ENCODE measurements at places on chromosomes 1 and 21.

DNA sequence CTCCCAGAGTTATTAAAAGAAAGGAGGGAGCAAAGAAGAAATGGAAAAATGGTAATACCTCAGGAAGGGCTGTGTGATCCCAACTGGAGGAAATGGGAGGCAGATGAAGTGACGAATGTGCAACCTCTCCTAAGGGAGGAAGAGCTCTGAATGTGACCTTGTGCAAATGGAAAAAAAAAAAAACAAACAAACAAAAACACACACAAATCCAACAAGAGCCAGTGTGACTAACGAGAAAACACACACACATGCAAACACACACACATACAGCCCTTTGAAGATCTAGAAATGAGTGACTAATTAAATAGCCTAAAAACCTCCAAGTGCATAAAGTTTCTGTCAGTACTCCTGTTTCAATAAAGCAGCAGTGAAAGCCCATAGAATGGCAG is 49.0 kb downstream of the CCN1 start:
- no peak for DNase-seq

GRCh38 chr1:185207170-185207569 is 50.2 kb downstream of the SWT1 start:
- no peak for DNase-seq

- no peak for DNase-seq
Measured at GRCh38 chr1:152873495-152873894, 4.6 kb upstream of the SMCP start.

- DNase-seq = no peak
Measured at GRCh38 chr21:30209601-30210000, 6.3 kb downstream of the CLDN8 start.

DNA sequence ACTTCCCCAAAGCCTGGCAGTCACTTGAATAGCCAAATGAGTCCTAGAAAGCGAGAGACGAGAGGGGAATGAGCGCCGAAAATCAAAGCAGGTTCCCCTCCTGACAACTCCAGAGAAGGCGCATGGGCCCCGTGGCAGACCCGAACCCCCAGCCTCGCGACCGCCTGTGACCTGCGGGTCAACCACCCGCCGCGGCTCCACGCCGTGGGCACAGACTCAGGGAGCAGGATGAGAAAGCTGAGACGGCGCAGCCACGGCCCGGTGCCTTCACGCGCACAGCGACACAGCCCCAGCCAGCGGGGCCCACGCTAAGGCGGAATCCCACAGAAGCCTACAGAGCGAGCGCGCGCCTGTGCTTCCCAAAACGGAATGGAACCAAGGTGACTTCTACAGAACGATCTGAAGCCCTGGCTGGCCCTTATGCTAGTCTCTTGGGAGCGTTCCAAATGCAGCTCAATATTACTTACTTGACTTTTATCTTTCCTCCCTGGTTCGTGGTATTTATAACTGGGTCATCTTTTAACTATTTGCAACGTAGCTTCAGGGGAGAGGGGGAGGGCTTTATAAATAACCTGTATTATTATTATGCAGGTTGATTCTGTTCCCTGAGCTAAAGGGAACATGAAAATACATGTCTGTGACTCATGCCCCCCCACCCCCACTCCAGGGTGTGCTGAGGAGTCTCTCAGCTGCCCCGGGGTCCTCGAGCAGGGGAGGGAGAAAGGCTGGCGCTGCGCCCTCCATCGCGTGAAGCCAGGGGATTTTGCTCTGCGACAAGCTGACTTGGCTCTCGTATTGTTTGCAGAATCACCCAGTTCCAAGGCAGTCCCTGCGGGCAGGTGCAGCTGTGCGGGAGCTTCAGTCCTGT is 1.7 kb downstream of the TSPEAR start:
- DNase-seq = no peak

GRCh38 chr1:115246526-115246925 is 91.5 kb downstream of the NGF start:
- DNase-seq = no peak

DNA sequence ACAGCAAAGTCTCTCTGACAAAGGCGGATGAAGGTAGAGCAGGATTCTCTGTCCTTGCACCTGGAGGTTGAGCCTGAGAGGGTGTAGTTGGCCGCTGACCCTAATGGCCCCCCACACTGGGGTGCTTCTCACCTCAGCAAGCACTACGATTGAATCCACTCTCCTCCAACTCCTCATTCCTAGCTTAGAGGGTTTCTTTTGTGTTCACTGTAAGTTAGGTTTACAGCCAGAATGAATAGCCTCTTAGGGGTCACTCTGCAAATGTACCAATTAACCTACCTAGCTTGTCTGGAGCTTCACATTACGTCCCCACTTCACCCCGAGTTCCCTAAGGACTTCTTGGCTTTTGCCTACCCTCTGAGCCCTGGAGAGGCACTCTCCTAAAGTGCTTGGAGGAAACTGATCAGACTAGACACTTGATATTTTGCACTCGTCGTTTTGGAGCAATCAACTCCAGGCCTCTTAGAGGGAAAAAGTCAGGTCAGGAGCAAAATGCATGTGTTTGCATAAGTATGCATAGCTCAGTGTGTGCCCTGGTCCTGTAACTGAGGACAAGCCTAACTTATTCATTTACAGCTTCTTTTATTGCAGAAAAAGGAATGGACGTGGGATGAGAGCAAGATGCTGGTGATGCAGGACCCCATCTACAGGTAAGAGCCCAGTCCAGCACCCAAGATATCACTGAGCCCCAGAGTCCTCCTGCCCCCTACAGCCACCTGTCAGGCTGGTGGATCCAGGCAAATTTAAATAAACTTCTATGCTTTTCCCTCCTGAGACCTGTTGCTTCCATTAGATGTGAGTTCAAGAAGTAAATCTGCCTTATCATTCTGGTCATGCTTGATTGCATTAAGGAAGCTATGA is 76.4 kb downstream of the SPATA46 start:
- DNase-seq = no peak

GRCh38 chr1:60031146-60031545 is 42.4 kb downstream of the C1orf87 start:
- no peak for DNase-seq

DNA sequence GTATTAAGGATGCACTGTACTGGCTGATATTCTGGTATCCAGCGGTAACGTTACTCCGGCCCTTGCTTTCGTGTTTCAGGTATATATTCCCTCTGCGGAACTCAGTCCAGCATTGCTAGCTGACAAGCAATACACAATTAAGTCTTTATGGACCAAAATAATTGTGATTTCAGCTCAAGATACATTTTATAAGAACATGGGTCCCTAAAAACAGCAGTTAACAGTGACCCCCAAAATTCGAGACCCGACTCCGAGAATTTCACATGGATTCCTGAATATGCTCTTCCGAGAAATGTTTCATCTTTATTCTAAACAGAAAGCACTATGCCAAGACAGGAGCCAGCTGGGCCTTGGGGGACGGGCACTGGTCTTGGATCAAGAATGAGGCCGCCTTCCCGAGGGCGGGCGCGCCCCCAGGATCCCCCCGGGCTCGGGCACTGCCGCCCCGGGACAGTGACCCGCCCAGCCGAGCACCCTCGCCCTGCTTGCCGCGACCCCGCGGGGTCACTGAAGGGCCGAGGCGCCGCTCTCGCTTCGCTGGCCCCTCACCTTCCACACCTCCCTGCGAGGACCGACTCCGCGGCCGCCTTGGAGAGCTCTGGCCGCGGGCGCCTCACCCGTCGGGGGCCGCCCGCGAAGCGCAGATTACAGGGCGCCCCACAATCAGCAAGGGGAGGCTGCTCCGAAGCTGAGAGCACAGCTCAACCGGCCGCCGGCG is 610 bp downstream of the SCYL3 start:
- no peak for DNase-seq

DNA sequence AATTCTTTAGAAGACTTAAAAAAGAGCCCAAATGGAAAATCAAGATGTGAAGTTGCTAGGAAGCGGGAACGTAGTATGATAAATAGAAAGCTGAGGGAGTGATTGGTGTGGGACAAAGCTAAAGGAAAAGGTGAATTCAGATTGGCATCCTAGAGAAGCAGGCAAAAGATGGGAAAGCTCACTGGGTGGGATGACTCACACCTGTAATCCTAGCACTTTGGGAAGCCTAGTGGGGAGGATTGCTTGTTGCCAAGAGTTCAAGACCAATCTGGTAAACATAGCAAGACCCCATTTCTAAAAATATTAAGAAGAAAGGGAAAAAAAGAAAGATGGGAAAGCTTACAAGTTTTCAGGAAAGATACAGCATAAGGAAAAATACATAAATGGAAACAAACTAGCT is 1.8 kb downstream of the MRPS21 start:
- DNase-seq = no peak

GRCh38 chr1:26784023-26784871 is 3.5 kb upstream of the PIGV start:
- no peak for DNase-seq

- DNase-seq = no peak
Measured at GRCh38 chr1:20052386-20052785, 17.6 kb upstream of the PLA2G5 start.

GRCh38 chr1:222817529-222817928 is 2.7 kb downstream of the DISP1 start:
- DNase-seq = no peak

DNA sequence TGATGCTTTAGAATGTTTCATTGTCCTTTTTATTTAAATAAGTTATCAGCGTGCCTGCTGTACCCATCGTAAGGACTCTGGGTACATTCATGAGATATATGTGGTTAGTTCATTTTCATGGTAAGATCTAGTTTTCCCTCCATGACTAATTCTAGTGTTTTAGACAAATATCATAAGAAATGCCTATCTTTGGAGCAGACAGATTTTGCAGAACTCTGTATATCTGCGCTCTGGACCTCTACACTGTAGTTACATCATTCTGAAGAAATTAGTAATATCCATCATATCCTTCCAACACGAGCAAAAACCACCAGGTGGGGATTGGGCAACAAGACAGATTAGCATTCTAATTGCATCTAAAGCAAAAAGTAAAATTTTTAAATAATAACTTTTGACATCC is 499.2 kb downstream of the SETD4 start:
- no peak for DNase-seq

GRCh38 chr1:21490774-21491487 is 18.3 kb upstream of the ALPL start:
- DNase-seq = no peak

DNA sequence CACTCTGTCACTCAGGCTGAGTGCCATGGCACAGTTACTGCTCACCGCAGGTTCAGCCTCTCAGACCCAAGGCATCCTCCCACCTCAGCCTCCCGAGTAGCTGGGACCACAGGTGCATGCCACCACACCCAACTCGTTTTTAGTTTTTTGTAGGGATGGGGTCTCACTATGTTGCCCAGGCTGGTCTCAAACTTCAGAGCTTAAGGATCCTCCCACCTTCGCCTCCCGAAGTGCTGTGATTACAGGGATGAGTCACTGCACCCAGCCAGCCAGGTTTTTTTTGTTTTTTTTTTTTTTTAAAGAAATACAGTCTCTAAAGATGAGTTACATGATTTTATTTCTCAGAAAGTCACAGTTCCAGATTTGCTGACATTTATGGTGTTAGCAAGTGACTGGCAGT is 29.0 kb downstream of the BACE2 start:
- DNase-seq = no peak

DNA sequence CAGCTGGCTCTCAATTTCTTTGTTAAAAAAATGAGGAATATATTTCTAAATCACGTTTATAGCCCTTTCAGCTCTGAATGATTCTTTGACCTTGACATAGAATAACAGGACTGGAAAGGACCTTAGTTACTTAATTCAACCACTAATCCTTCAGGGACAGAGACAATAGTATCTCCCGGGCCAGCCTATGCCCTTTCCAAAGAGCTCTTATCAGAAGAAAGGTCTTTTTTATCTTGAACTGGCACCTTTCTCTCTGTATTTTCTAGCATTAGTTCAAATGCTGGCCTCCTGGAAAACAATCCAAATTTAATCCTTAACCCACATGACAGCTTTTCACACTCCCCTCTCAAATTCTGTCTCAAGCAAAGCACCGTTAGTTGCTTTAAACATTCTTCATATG is 44.8 kb upstream of the FBXO28 start:
- DNase-seq = no peak

DNA sequence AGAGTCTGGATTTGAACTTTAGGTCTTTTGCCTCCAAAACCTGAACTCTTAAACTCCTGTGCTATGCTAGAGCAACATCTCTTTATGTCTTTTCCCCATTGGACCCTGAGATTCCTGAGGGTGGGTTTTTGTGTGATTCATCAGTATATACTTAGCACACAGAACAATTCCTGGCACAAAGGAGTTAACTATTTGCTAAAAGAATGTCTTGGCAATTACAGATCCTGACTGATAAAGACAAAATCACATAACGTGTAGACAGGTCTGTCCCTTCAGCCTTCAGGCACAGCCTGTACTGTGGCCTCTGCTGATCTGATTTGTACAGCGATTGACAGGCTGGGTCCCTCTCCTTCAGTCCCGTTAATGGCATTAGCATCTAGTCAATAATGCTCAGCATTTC is 162.4 kb upstream of the BEND5 start:
- DNase-seq = no peak

DNA sequence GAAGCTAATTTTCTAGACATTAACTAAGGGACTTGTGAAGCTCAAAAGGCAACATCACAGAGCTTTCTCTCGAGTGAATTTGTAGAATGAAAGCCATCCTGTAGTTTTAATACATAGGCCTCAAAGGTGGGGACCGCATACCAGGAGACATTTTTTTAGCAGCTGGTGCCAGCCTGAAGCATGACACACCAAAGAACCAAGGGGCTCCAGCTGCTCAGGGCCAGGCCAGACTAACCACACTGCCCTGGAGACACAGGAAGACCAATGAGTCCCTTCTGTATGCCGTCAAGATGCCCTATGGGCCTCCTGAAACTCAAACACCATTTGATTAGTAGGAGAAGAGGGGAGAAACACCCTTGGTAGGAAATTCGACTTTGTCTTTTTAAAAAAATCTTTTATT is 113.9 kb upstream of the CACNA1E start:
- no peak for DNase-seq

- no peak for DNase-seq
Measured at GRCh38 chr1:38331496-38332210, 285.1 kb upstream of the POU3F1 start.

DNA sequence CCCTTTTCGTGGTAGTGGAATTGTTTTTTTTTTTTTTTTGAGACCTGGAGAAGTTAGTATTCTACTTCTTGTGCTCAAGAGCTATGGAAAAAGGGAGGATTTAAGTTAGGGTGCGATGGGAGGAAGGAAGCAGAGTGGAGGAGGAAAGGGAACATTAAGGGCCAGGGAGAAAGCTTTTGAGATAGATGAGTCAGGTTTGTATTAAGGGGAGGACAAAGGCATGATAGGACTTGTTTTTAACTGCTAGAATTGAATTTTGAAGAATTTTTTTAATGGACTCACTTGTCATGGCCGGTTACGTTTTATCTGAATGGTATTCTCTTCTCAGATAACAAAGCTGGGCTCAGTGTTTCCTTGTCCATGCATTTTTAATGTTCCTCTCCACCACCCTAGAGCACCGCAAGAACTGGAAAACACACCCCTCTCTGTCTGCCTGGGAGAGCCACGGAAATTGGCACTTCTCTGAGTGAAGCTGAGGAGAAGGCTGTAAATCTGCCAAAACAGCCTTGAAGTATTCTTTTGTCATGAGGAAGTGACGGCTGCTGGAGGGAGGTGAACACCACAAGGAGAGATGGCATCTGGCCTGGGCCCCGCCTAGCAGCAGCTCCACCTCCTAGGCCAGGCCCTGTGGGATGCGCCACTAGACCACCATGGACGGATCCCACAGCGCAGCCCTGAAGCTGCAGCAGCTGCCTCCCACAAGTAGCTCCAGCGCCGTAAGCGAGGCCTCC is 3.5 kb downstream of the NIPAL3 start:
- DNase-seq = no peak

GRCh38 chr1:31564606-31564989 is 11.7 kb upstream of the TINAGL1 start:
- no peak for DNase-seq

GRCh38 chr1:101030881-101031280 is 5.3 kb upstream of the DPH5 start:
- DNase-seq = no peak

- no peak for DNase-seq
Measured at GRCh38 chr21:44499211-44499560, 40.8 kb downstream of the KRTAP10-1 start.

Measured in naive B cell (primary cell).